ENCODE measurements at places on chromosomes 13 and 19.

DNA sequence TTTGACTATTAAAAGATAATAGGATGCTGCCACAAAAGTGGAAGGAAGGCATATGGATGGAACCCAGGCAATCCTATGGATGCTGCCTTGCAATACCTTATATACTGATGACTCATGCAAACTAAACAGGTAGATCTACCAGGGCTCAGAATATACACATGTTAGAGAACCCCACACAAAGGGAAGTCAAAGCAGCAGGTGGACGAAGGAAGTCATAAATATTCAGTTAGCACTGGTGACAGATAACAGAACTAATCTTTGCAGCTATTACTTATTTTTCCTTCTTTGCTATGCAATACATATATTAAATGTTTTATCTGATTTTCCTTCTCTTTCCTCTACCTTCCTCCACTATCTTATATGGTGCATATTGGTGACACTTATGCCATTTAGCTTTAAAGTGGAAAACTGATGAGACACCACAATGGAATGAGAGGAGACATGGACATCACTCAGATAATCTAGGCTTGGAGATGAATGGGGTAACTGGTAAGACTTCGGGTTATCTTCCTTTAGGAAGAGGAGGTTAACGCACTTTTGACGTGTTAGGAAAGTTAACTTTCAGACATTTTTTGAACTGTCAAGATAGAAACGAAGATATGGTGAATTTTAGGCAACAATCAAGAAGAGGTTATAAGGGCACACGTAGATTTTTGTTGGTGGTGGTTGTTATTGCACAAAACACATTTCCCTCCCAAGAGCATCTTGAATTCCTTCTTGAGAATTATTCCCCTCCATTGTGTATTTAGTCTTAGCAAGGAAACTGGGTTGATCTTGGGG, 39.8 kb upstream of the MBNL2 start:
- no peak for DNase-seq

GRCh38 chr13:40756042-40756441, 14.9 kb downstream of the MRPS31 start:
- DNase-seq: no peak

- no peak for DNase-seq
These were observed 96.6 kb downstream of the COL4A2 start for GRCh38 chr13:110403721-110404120.

- DNase-seq: no peak
These were observed 8.8 kb downstream of the ZNF211 start for GRCh38 chr19:57641715-57642234.

DNA sequence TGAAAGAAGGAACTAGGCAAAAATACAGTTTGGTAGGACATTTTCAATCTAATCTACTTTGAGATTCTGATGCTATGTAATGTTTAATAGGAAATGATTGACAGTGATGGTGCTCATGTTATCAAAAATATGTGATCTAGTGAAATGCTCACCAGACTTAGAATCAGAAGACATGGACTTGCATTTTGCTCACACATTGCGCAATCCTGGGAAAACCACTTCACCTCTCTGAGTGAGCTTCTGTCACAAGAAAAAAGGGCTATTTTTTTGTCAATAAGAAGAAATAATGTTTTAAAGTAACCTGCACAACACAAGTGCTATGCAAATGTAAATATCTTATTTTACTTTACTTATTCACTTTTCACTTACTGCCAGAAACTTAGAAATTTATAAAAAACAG, 380.9 kb upstream of the HTR2A start:
- no peak for DNase-seq

GRCh38 chr13:105541565-105541964, 993.9 kb downstream of the EFNB2 start:
- no peak for DNase-seq

- no peak for DNase-seq
These were observed 5.9 kb downstream of the MAST1 start for GRCh38 chr19:12843999-12844732.

GRCh38 chr13:30140973-30141372, 166.4 kb downstream of the KATNAL1 start:
- DNase-seq: no peak

DNA sequence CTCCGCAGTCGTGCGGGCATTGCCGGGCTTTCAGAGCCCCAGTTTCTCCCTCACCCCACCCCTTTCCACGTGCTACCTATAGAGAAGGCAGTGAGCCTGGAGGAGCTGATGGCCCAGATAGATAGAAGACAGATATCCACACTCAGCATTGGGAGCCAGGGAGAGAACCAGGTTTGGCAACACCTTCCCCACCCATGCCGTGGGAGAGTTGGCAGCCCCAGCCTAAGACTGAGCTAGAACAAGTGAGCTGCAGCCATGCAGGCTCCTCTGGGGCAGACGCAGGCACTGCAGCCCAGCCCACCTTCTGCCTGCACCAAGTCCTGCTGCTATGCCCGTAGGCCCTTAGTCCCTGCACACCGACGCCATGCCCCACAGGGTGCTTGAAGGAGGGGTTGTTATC, 10.3 kb upstream of the KRTDAP start:
- no peak for DNase-seq

- no peak for DNase-seq
These were observed 502 bp downstream of the NECTIN2 start for GRCh38 chr19:44846455-44847143.

- DNase-seq: no peak
These were observed 67.0 kb upstream of the STARD13 start for GRCh38 chr13:33352526-33352925.

DNA sequence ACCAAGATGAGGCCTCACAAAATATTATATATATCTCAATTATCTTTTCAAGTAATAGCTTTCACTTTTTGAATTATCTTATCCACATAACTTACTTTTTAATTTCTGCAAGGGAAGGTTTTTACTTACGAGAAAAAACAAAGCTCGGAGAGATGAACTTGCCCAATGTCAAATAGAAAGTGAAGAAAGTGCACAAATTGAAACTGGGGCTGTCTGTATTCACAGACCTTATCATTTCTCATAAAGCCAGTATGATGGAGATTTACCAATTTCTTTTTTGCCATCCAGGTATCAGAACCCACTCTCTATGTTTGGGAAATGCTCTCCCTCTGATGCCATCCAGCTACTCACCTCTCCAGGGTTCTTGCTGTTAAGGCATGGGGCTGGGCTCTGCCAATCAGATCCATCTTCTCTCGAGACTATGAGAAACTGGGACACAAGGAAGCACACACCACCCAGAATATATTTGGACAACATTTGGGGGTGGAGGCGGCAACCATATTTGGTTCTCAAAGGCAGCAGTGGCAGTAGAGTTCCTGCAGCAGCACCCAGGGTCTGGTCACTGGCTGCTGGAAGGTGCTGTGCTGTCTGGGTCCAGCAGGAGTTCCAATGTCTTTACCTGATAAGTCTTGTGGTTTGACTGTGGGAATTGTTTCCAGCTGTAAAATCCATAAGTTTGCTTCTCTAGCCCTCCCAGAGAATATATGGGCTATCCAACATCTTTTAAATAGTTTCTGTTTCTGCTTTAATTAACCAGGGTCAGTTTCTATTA, 45.8 kb upstream of the SCEL start:
- no peak for DNase-seq

DNA sequence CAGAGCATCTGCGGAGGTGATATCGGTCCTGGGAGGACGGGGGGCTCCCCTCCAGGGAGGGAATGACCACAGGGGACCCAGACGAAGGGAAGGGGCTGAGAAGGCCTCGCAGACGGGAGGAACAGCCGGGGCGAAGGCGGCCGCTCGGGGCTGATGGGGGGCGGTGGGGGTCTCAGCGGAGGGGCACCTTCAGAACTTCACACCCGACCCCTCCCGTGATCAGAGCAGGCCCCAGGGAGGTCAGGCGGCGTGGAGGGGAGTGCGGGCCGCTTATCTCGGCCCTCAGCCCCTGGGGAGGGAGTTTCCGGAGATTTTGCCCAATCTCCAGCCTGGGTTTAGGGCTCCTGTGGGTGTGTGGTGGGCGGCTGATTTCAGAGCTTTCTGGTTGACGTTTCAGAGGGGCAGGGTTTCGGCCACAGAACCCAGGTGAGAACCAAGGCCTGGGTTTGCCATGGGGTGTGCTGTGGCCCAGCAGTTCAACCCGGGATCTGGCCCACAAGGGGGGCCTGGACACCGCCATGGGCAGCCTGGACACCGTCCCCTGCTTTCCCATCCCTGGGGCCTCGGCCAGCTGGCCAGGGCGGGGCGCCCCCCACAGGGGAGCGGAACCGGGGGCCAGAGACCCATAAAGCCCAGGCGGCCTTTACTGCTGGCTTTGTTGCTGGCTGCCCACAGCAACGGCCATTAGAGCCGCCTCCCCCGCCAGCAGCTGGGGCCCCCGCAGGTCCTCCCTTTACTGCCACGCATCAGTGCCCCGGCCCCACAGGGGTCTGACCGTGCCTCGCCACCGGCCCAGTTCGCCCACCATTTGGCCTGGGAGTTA, 29.0 kb downstream of the ARID3A start:
- DNase-seq: no peak

DNA sequence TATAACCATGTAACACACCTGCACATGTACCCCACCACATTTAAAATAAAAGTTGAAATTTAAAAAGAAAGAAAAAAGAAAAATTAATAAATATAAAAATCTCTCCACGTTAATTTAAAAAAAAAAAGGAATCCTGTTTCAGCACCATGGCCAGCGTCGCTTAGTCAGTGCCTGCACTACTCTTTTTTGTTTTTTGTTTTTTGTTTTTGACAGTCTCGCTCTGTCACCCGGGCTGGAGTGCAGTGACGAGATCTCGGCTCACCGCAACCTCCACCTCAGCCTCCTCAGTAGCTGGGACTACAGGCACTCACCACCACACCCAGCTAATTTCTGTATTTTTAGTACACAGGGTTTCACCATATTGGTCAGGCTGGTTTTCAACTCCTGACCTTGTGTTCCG, 835.9 kb downstream of the UQCRFS1 start:
- no peak for DNase-seq

All from esophagus squamous epithelium (tissue), 5 donors.